NCI-H2029 treated with DMSO at 0.1 percent for 48 hours (cell line): ENCODE measurements at places on chromosomes 1 and 21.

DNA sequence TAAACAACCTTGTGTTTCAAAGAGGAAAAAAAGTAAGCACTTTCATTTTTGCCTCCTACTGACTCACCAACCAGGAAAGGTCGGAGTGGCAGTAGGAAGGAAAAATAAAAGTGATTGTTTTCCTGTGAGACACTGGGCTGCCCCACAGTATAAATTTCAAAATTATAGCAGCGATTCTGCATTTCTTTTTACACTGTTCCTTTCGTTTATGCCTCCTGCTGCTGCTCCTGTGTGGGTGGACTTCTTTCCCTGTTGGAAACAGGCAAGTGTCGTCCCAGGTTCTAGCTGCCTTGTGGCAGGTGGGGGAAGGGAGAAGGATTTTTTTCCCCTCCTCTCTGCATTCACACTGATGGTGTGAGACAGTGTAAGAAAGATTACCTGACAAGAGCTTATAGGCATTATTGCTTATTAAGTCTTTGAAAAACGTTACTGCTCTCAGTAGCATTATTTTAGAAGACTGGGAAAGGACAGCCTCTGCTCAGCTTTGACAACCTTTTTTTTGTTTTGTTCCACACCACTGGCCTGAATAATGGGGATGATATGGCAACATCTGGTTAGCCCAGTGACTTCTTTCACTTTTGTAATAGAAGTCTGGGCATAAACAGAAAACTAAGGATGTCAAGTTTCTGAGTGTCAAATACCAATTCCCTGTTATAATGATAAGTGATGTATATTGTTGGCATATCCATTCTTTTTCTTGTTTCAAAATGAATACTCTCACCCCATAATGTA lies 77.9 kb downstream of the NEK7 start:
- DNase-seq = no peak

DNA sequence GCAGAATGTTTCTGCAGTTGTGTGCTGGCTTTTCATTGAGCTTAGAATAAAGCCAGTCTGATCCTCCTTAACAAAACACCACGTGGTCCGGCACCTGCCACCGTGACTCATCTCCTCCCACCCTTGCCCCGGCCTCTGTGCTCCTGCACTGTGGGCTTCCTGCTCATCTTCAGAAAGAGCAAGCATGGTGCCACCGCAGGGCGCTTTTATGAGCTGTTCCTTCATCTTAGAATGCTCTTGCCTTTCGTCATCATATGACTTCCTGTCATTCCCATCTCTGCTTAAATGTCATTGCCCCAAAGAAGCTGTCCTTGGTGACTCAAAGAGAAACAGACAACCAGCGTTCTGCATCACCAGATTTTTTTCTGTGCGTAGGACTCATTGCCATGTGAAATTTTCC lies 117.8 kb downstream of the HHAT start:
- DNase-seq = no peak

GRCh38 chr1:82227306-82228095 lies 426.8 kb downstream of the ADGRL2 start:
- peak; percentile 4 for DNase-seq

GRCh38 chr1:26788515-26788785 lies 700 bp downstream of the PIGV start:
- DNase-seq = no peak

DNA sequence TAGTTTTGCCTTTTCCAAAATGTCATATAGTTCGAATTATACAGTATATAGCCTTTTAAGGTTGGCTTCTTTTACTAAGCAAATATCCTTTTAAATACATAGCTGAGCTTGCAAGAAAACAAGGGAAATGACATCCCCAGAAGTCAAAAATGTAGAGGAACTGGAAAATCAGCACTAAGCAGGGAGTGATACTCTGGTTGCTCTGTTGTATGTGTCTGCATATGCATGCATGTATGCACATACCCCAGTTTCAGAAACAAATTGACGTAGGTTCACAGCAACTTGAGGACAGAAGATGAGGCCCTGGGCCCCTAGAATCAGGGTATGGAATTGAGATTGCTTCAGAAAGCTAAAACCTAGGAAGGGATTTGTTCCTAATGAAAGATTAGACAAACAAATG lies 75.1 kb upstream of the GNG4 start:
- DNase-seq = no peak

- DNase-seq = no peak
These were observed 57.4 kb upstream of the RGS18 start for GRCh38 chr1:192100686-192101468.

DNA sequence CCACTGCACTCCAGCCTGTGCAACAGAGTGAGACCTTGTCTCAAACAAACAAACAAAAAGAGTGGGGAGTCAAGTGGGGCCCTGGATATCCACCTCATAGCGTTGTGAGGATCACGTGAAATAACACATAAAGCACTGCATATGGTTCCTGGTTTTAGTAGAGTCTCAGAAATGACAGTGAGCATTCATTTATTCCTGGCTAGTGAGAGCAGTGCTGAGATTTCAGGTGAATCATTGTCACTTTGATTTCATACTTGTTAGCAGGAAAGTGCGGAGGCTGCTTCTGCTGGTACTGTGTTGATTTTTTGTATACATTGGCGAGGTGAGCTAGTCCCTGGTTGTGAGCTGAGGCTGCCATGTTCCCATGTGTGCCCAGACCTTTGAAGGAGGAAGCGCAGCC lies 22.9 kb downstream of the ARHGEF10L start:
- DNase-seq = no peak

DNA sequence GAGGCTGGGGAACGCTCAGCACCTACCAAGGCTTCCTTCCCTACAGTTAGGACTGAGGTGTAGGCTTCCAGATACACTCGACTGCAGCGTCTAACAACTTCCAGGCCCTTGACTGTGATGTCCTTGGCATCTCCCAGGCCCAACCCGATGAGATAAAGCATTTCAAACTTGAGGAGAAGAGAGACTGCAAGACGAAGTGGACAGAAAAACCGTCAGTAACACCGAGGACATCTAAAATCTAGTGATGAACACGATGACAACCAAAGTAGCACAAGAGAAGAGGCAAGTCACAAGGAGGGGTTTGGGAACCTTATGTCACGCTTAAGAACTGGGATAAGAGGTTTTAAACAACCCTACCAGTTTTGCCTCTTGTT lies 314 bp downstream of the DPH5 start:
- DNase-seq = no peak

DNA sequence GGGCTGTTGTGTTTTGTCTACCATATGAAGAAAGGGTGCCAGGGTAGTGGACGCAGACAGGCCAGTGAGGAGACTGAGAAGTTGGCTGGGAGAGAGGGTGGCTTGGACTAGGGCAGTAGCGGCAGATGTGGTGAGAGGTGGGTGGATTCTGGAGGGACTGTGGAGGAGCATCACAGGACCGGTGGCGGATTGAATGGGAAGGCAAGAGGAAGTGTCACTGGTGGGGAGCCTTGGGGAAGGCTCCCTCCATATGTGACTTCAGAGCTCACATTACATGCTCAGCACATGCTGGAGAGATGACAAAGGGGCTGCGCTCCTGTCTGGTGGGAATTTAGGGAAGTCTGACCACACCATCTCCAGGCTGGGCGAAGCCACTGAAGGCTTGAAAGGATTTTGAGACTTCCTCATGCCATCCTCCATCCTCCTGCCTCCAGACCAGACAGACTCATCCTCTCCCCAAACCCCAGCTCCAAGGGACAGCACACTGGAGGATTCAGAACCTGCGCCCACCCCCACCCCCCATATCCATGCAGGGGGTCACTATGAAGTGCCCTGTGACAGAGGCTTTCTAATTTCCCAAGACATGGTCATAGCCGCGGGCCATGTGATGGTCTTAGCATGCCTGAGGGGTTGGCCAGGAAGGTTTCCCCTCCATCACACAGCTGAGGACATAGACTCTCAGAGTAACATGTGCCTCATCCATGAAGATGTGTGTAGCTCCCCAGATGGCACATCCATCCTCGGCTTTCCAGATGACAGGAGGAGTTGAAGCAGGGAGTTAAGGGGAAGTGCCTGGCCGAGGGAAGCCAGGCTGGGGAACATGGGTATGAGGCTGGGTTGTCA lies 138.8 kb upstream of the WNT4 start:
- no peak for DNase-seq

- DNase-seq = no peak
These were observed 49.1 kb upstream of the SERBP1 start for GRCh38 chr1:67479146-67479891.

DNA sequence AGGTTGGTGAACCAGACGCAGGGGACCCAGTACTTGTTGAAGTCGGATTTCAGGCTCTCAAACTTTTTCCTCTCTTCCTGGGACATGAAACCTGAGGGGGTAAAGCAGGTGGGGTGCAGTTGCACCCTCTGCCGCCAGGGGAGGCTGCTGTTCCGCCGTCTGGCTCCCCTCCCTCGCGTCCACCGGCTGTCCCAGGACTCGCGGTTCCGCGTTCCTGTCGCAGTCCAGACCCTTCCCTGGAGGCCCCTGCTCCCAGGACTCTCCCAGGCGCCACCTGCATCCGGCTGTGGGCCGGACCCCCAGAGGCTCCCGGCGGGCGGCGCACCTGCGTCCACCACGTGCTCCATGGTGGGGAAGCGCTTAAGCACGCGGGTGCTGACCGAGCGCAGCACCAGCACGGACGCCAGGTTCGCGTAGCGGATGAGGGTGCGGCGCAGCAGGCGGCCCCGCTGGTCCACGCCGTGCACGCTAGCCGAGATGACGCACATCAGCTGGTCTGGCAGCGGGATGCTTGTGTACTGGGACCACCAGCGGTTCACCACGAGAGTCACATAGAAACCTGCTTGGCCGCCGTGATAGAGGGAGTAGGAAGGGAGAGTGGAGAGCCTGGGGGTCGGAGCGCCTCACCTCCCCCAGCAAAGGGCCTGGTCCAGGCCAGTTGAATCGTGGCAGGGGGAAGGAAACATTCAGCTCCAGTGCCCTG lies 1.7 kb downstream of the BEST4 start:
- peak; percentile 26 for DNase-seq

- no peak for DNase-seq
These were observed 271.9 kb downstream of the HHAT start for GRCh38 chr1:210600421-210601159.

DNA sequence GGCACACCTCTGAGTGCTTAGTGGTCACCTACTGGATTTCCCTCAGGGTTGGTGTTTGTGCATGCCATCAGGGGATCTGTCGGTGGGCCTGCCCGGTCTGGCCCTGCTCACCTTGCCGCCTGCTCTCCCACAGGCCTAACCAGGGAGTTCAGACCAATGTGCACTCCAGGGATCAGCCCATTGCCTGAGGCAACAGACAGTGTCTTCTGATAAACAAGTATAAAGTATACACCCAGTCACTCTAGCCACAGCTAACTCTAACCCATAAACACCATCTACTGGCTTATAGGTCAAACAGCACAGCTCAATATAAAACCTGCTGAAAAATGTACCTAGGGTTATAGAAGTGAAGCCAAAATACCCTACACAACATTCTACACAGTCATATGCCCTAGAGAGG lies 1300.0 kb downstream of the PLA2G4A start:
- no peak for DNase-seq
